Adrenal gland (tissue), 19 donors: ENCODE measurements at places on chromosomes 1 and 21. TPM values are rescaled to one million over a fixed set of nuclear protein-coding genes. Genes with fewer than 3 reads are reported as not detected.
A peak's percentile ranks its signal among the peaks of the same experiment; 100 is the strongest.

The RGSL1 gene
- not detected for polyA plus RNA-seq

The SGIP1 gene
- polyA plus RNA-seq: 8.4 TPM

The C4BPA gene
- polyA plus RNA-seq: 0.13 TPM

The PLA2G2D gene
- not detected for polyA plus RNA-seq

The PCSK9 gene
- polyA plus RNA-seq: 0.10 TPM

DNA sequence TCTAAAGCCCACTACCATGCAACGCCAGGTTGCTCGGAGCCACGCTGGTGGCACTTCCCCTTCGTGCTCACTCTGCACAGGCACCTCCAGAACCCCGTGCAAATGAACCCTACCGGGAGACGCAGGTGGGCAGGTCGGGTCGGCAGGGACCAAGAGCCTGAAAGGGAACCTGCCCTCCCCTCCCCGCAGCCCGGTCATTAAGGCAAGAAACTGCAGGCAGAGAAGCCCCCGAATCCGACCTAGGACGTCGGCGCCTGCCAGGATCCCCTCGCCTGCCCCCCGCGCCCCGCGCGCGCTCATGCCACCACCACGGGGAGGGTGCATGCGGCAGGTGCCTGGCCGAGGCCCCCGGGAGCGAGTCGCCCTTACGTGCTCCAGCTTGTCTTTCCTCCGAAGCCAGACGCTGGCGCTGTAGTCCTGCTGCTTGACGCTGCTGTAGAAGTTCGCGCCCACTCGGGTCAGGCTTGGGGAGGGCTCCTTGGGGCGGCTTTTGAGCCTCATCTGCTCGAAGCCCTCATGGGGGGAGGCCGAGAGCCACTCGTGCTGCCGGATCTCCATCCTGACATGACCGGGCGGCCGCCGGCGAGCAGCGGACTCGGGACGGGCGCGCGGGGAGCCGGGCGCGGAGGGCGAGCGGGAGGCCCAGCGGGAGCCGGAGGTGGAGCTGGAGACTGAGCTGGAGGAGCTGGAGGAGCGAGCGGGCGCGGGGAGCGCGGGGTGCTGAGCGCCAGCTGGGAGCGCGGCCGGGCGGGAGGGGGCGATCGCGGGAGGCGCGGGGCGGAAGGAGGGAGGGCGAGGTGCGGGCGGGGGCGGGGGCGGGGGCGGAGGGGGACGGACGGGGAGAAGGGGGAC, 552 bp downstream of the PLD5 start:
- peak; percentile 41 for DNase-seq

DNA sequence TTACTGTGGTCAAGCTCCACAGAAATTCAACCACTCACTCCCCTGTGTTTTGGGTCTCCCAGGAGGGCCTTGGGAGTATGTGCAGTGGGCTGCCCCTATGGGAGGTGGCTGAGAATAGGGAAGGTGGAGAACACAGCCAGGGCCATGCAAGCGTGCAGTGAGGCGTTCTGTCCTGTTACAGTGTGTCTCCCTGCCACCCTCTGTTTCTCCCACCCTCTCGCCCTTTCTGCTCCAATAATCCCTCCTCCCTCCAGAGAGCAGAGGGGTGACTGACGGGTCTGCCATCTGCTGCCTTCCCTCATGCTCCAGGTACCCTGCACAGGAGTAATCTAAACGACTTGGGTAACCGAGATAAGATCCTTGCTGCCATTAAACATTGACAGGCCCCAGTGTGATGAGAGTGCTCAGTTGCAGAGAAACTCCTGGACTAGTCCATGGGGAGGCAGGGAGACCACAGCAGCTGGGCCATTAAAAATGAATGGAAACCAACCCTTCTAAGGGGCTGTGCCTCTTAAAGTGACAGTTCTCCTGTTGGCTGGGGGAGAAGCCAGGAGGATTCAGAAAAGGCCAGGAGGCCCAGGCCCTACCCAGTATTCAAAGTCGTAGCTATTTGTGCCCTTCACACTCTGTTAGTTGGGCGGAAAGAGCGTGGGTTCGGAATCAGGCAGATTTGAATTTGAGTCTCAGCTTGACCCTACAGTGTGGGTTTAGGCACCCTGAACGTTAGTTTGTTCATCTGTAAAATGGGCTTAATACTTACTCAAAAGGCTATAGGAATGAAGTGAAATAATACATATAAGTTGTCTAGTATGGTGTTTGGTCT, 22.4 kb upstream of the BTG2 start:
- DNase-seq: peak; percentile 47

DNA sequence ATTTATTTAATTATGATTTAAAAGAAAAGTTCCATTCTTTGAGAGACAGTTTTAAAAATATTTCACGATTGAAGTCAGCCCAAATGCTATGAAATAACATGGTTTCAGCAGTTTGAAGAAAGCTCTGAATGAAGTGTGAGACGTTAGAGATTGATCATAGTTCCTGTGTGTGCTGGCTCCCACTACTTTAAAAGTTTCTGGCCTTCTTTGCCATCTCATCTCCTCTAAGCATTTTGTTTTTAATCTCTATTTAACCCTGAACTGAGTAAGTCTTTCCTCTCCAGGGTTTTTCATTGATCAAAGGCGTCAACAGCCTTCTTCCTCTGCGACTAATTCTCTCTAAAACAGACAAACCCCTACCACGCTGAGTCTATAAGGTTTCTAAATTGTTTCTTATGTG, 225.3 kb upstream of the B3GALT2 start:
- DNase-seq: no peak

GRCh38 chr1:92342401-92342800, 43.5 kb downstream of the RPAP2 start:
- DNase-seq: no peak

DNA sequence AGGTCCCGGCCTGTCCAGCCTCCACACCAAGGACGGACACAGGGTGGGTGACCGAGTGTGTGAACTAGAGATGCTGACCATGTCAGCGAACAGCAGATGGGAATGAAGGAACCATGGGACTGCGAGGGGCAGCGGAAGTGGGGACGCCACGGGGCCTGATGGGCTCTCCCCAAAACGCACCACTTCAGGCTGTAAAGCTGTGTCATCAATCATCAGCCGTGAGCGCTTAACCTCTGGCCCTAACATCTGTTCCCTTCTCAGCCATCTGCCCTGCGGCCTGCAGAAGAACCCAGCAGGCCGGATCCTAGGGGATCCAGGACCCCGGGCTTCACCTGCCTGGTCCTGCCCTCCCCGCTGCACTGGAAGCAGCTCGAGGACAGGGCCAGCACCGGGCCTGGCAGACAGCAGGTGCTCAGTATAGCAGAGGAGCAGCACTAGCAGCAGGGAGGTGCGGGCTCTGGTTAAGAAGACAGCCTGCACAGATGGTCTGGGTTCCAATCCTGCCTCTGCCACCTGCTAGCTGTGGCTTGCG, 58.7 kb downstream of the DMRTB1 start:
- DNase-seq: no peak

- DNase-seq: no peak
Measured at GRCh38 chr1:216890871-216891270, 167.6 kb upstream of the ESRRG start.

DNA sequence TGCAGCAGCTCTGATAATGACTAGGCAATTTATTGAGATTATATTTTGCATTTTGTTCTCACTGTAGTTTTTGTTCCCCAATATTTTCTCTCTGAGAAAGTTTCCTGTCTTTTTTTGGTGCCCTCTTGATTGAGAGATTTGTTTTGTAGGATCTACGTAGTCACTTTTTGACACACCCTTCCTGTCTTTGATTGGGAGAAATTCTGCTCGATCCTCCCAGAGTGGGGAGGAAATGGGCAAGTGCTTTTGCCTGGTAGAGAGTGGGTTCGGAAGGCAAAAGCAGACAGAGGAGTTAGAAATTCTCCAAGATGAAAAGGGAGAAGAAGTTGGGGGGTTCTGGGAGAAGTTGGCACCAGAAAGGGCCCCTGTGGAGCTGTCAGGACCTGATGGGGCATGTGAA, 42.1 kb upstream of the SYT6 start:
- DNase-seq: no peak

DNA sequence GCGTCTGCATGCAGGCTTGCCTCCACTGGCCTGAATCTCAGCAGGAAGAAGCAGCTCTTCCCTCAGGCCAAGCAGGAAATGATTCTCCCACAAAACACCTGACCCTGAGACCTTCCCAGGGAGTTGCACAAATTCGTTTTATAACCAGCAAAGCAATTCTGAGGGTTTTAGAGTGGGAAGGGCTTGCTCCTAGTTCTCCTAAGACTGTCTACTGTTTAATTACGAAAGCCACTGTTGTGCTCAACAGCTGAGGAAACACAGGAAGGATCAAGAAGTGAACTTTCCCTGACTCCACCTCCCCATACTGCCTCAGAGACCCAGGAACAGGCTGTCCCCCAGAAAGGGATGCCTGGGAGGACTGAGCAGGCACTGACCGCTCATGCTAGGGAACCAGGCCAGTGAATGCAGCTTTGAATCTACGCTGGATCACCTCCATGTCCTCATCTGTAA, 37.0 kb upstream of the PUM1 start:
- peak; percentile 38 for DNase-seq

DNA sequence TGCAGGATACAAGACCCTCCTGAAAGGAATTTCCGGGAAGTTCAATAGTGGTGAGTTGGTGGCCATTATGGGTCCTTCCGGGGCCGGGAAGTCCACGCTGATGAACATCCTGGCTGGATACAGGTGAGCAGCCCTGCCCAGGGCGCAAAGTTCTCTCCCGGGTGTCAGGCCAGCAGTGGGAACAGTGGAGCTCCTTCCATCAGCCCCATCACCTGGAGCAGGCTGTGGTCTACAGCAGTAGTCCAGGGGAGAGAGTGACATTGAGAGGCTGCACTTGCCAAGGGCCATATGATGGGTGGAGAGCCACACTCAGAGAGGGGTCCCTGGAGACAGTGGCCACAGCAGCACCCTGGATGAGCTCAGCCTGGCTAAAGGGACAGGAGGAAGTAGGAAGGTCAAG, 44.1 kb downstream of the TFF3 start:
- no peak for DNase-seq

DNA sequence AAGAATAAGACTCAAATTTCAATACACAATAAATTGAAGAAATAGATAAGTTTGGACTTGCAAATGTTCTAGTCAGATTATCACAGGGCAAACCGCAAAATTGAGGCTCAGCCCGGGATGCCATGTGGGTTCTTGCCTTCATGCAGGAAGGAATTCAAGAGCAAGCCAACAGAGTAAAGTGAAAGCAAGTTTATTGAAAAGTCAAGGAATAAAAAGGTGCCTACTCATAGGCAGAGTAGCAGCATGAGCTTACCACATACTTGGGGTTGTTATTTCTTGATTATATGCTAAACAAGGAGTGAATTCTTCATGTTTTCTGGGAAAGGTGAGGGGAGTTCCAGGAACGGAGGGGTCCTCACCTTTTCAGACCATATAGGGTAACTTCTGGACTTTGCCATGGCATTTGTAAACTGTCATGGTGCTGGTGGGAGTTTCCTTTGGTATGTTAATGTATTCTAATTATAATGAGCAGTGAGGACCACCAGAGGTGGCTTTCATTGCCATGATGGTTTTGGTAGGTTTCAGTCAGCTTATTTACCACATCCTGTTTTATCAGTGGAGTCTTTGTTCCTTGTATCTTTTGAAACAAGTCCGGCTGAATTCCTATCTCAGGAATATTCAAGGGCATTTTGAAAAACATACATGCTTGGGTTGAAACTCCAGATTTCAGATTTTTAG, 2.0 kb upstream of the OR2AK2 start:
- no peak for DNase-seq

DNA sequence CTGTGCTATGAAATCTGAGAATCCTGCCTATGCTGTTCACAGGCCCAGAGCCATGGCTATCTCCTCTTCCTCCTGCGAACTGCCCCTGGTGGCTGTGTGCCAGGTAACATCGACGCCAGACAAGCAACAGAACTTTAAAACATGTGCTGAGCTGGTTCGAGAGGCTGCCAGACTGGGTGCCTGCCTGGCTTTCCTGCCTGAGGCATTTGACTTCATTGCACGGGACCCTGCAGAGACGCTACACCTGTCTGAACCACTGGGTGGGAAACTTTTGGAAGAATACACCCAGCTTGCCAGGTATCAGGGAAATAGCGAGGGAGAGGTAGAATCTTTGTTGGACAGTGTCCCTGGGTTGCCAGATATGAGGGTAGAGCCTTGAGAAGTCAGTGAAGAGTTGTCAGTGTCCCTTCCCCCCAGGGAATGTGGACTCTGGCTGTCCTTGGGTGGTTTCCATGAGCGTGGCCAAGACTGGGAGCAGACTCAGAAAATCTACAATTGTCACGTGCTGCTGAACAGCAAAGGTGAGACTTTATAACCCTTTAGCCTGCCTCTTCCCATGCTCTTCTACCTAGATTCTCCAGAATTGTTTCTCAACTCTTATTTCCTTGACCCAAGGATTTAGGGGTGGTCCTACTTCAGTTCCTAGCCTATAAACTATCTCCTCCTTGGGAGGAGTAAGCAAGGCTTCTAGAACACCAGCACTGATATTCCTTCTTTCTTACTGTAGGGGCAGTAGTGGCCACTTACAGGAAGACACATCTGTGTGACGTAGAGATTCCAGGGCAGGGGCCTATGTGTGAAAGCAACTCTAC, 1.4 kb downstream of the NIT1 start:
- peak; percentile 92 for DNase-seq

DNA sequence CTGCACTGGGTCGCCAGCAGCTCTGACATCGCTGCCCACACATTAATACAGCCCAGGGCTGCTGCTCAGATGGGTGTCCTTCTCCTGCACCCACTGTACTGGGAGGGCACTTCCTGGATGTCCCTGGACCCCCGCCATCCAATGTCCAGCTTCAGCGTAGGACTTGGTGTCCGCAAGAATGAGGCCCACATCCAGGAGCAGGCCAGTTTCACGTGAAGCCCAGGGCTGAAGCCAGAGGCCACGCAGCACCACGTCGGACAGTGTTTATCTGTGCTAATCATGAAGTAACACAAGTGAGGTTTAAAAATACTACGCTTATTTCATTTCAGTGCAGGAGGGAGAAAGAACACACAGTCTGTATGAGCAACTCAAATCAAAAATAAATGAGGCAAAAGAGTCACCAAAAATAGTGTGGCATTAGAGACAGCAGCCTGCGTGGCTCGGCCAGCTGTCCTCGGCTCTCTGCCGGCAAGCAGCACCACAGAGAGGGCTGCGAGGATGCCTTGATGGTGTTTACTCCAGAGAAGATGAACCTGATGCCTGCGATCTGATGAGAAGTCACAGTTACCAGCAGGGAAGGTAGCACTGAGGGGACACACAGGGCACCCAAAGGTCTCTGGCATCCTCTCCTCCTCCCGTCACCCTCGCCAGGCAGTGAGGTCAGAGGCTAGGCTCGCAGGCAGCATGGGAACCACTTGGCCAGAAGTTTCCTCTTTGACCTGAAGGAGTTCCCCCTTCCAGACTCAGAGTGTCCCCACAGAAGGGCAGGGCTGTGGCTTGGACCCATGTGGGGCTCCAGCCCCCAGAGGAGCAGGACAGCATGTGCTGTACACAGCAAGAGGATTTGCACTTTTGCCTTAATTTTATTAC, 22.1 kb upstream of the NPHP4 start:
- DNase-seq: no peak

- DNase-seq: no peak
Measured at GRCh38 chr1:226223157-226223785, at the start of gene MIXL1. TSS of gene MIXL1 (plus strand) at chr1:226223664. CDS start at chr1:226223682, 18 bp downstream.

- DNase-seq: no peak
Measured at GRCh38 chr1:151661751-151662150, 49.9 kb downstream of the SNX27 start.

- no peak for DNase-seq
Measured at GRCh38 chr1:237772009-237772408, 118.7 kb downstream of the ZP4 start.
